ENCODE measurements at places on chromosomes 3 and 15. TPM values are rescaled to one million over a fixed set of nuclear protein-coding genes. Genes with fewer than 3 reads are reported as not detected.

The LRIG1 gene
- 115 TPM for total RNA-seq

The TAGLN3 gene
- total RNA-seq: not detected

DNA sequence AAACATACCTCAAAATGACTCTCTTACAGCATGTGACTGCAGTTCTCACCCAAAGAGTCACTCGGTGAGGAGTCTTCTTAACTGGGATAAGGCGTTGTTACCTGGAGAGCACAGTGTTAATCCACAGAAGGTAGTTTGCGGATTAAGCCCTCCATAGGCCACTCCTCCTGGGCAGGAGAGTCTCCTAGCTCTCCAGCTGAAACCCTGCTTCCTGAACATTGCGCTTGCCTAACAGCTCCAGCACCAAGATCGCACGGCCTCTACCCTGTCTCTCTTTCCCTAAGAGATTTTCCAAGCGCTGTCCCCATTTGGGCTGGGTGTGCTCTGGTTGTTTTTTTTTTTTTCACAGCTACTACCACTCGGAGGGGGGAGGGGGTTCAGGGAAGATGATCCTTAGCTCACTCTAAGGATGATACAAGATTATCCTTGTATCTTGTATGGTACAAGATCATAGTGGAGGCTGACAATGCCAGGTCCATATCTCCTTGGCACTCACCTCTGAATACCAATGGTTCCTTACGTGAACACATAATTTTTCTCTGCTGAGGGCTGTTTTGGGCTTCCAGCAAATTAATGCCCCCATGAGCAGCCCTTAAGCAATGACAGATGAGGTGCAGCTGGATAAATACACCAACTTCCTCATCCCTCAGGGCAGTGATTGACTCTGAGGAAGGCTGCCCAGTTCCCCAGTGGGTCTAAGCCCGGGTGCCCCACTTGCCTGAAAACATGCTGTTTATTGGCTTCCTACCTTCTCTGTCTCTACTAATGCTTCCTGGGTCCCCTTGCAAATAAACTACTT, 185.2 kb upstream of the TSC22D2 start:
- no peak for DNase-seq

DNA sequence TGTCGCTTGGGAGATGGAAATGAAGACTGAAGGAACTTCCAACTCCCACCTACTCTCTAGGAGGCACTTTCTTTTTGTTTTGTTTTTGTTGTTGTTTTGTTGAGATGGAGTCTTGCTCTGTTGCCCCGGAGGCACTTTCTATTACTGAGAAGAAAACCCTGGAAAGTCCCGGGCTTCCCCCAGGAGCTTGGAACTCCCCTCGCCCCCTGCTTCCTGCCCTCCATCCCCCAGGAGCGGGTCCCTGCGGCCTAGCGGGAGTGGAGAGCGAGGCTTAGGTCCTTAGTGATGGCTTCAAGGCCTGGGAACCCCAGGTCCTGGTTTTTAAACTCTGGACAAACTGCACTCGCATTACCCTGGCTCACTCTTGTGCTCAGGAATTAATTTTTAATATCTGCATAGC, 195.7 kb downstream of the OCA2 start:
- no peak for DNase-seq

DNA sequence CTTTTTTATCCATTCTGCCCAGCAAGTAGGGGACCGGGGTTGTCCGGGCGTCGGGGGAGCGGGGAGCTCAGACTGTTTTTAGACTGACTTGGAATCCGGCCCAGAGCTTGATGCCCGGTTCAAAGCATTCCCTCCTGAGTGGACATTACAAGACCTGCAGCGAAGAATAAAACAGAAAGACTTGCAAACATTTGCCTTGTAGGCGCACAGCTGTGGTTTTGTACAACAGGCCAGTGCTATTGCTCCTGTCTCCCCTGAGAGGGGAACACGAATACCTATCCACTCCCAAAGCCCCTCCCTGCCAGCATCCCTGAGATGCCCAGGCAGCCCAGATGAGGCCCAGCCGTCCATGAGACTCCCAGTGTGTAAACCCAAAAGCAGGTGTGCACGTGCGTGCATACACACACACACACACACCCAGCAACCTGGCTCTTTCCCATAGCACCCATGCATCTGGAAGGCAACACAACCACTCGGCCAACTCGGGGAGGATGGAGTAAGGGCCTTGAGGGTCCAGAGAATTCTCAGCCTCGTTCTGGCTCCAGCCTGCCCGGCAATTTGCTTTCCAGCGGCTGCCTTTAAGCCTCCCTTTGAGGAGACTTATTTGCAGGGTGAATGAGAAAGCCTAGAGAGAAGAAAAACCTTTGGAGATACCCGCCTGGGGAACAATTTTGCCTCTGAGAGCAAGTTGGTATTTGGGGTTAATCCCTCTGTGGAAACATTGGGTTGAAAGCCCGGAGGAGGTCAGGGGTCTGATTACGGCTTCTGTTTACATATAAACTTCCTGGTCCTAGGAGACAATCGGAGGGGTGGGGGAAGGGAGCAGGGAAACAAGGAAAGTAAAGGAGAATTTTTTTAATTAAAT, 161.0 kb upstream of the HES1 start:
- no peak for DNase-seq

DNA sequence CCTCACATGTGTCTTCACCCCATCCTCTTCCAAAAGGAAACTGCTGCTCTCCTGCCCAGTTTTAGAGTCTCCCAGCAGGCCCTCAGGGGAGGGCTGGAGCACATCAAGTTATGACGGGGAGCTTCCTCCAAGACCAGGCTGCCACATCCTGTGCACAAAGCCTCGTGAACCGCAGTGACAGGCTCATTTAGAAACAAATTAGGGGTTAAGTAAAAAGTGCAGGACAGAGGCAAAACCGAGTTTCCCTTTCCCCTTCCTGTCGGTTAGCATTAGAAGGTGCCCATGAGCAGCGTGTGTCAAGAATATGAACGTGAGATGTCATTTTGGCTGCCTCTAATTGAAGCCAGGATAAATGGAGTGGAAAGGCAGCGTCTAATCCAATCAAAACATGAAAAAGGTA, 199.7 kb downstream of the ARRDC4 start:
- no peak for DNase-seq

DNA sequence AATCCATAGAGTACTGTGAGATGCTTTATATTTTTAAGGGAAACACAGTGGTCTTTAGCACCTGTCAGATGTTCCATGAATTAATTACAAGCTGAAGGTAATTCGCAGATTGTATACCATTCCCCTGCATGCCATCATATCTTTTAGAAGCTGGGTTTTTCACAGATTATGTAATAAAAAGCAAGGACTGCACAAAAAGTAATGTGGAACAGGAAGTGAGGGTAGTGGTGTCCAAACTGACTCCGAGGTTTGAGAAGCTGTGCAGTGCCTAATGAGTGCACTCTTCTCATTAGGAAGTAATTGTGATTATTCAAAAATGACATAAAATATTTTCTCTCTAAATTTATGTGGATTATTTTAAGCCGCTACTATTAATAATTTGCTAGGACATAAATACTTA, 123.2 kb downstream of the GOLIM4 start:
- DNase-seq: no peak

GRCh38 chr15:40613080-40613479, 19.0 kb downstream of the KNL1 start:
- no peak for DNase-seq

The TRIP4 gene
- total RNA-seq: 15.5 TPM

DNA sequence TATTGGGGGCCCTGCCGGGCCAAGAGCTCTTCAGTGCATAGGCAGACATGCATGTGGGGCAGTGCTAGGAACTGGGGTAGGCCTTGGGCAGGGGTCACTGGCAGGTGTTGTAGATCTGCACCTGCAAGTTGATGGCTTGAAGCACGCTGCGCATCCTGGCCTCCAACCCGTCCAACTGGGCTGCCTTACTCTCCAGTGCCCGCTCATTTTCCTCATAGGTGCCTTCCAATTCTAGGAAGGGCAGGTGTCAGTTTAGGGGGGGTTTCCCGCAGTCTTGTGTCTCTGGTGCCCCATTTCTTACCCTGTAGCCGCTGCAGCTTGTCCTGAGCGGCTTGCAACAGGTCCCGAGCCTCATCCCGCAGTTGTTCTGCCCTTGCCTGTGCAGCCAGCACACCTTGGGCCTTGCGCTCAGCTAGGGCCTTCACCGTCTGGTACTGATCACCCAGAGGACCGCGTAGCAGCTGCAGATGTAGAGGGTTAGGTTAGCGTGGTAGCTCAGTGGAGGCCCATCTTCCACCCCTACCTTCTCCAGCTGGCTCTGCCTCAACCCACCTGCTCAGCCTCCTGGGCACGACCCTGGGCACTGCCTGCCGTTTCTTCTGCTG, 611 bp upstream of the USP19 start:
- DNase-seq: no peak

- DNase-seq: no peak
These were observed 127.8 kb downstream of the CMSS1 start for GRCh38 chr3:99945328-99945995.

DNA sequence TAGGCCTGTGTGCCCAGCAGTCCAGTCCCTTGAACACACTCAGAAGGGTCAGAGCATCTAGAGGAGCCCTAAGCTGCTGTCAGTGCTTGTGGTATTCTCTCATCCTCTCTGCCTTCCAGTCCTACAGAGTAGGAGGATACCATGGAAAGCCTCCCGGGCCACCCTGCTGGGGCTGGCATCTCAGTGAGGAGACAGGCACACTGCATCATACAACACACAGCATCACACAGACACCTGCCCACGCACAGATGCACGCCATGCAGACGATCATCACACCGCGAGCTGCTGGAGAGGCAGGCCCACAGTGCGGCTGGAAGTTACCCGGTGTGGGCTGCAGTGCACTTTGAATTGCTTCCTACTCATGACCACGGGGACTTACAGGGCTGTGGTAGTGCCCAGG, 15.2 kb downstream of the GABRA5 start:
- no peak for DNase-seq

The SAMMSON gene
- not detected for total RNA-seq

GRCh38 chr3:65400899-65401298, 637.8 kb downstream of the MAGI1 start:
- no peak for DNase-seq

DNA sequence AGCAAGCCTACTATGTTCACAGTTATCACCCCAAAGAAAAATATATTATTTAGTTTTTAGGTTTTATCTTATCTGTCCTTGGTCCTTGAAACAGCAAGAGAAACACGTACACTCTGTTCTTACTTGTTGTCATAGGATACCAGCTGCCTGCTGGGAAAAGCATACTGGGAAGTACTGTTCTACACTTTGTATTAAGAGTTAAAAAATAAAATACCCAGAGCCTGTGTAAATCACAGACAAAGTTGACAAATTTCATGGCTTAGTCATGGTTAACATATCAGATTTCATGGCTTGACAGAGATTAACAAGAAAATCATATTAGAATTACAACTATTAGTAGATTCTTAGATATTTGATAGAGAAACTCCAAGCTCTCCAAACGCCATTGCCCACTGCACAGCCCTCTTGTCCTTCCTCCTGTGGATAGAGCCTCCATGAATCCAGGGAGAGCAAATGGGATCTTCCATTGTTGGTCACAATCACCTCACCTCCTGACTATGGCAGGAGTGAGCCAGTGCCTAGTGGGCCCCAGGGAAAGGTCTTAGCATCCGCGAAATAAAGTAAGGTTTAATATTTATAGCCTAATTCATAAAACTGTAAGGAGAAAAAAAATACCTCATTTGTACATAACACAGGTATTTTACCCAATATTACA, 128.1 kb upstream of the WNT5A start:
- DNase-seq: no peak

The ZNF592 gene
- 19.3 TPM for total RNA-seq

The GRAMD1C gene
- 2.1 TPM for total RNA-seq

The OTOL1 gene
- total RNA-seq: not detected
